ENCODE measurements at places on chromosomes 7 and 10.
A peak's percentile ranks its signal among the peaks of the same experiment; 100 is the strongest.

GRCh38 chr10:61792921-61793320 lies 108.6 kb upstream of the ARID5B start:
- DNase-seq = no peak

- no peak for DNase-seq
Observed at GRCh38 chr10:37700886-37701780, 156.3 kb downstream of the ZNF248 start.

- DNase-seq = no peak
Observed at GRCh38 chr7:69873512-69873911, 275.2 kb downstream of the AUTS2 start.

DNA sequence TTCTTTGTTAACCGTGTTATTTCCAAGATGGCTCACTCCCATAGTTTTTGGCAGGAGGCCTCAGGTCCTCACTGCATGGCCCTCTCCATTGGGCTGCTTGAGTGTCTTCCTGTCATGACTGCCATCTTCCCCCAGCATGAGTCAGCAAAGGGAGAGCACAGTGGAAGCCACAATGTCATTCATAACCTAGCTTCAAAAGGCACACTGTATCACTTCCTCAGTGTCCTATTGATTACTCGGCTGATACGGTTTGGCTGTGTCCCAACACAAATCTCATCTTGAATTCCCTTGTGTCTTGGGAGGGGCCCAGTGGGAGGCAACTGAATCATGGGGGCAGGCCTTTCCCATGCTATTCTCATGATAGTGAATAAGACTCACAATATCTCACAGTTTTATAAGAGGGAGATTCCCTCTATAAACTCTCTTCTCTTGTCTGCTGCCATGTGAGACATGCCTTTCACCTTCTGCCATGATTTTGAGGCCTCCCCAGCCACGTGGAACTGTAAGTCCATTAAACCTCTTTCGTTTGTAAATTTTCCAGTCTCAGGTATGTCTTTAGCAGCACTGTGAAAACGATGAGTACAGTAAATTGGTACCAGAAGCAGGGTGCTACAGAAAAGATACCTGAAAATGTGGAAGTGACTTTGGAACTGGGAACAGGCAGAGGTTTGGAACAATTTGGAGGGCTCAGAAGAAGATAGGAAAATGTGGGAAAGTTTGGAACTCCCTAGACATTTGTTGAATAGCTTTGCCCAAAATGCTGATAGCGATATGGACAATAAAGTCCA lies 106.5 kb downstream of the PRLHR start:
- no peak for DNase-seq

DNA sequence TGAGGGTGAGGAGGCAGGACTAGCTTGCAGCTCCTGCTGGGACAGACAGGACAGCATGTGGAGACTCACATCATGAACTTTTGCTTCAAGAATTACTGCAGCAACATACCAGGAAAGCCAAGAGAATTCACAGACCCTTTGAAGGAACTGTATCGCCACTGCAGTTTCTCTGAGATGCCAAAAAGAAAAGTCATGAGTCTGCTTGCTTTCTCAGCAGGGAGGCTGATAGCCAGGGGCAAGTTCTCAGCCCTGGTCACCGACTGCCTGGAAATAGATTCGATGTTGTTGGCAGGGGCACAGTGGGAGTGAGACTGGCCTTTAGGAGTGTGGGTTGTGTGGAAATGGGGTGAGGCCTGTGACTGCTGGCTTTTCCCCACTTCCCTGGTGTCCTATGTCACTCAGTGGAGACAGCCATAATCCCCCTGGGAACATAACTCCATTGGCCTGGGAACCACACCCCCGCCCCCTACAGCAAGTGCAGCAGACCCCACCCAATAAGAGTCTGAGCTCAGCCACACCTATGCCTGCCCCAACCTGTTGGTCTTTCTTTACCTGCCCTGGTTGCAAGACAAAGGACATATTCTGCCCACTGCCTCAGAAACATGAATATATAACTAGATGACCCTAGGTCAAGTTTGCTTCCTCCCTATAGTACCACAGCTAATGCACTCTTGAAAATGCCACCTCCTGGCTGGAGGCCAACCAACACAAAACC lies 1.6 kb upstream of the SAMD9 start:
- DNase-seq = no peak

DNA sequence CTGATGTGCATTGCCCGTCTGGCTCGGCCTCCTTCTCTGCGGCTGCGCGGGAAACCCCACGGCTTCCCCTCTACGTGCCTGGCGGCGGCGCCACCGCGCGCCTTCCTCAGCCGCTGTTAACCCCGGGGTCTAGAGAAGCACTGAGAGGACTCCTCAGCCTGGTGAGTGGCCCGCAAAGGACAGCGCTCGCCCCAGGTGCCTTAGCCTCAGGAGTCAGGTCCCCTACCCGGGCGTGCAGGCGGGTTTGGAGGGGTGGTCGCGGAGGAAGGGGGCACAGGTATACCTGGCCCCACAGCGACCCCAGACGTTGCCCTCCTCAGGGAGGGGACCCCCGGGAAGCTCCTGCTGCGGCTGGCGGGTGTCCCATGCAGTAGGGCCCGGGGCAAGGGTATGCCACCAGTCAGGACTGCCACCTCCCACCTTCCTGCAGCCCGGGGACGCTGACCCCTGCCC lies 51.0 kb downstream of the ARL5B start:
- DNase-seq = no peak

DNA sequence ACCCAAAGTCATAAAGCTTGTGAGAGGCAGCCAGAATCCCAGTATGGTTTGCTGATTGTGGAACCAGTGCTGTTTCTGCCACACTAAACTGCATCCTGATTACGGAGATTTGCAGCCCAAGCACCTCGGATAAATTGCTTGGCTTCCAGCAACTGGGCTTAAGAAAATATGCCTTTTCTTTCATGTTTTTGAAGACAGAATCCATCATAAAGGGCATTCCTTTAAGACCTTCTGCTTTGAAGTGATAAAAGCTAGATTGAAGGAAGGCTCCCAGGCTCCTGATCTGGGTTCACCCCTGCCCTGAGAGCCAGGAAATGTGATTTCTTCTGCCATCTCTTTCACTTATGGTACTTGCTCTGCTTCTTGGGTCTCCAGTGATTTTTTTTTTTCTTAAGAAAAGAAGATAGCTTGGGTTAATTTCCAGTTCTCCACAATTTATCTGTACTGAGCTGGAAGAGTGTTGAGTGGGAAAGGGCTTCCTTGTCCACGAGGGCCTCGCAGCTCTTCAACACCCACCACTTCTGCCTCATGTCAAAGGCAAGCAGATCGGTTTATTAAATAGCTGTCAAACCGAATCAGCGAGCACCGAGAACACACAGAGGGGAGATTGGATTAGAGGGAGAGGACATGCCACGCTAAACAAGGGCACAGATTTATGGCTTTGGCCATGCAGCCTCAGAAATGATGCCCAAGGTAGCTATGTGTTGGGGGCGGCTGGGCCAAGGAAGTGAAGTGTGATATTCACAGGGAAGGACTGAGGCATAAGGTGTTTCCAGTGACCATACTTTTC lies 94.9 kb upstream of the TBX20 start:
- DNase-seq = no peak

- DNase-seq = no peak
Observed at GRCh38 chr10:93199191-93199751, 125.6 kb downstream of the CYP26A1 start.

GRCh38 chr7:12747687-12748306 lies 60.4 kb downstream of the ARL4A start:
- DNase-seq = no peak

DNA sequence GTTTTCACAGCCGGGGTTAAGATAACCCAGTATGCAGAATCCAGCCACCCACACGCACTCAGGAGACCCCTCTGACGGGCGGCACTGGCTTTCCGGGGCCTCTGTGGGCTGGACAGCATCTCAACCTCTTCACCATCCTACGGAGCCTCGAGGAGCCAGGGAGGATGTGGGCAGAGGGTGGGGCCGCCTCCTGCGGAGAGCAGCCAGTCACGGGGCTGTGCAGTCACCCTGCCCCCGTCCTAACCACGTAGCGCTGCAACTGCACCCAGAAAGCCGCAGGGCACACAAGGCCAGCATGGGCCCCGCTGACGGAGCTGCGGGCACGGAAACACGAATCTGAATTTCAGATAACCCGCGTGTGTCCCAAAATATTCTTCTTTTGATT lies 270.3 kb downstream of the ELFN1 start:
- peak; percentile 95 for DNase-seq

DNA sequence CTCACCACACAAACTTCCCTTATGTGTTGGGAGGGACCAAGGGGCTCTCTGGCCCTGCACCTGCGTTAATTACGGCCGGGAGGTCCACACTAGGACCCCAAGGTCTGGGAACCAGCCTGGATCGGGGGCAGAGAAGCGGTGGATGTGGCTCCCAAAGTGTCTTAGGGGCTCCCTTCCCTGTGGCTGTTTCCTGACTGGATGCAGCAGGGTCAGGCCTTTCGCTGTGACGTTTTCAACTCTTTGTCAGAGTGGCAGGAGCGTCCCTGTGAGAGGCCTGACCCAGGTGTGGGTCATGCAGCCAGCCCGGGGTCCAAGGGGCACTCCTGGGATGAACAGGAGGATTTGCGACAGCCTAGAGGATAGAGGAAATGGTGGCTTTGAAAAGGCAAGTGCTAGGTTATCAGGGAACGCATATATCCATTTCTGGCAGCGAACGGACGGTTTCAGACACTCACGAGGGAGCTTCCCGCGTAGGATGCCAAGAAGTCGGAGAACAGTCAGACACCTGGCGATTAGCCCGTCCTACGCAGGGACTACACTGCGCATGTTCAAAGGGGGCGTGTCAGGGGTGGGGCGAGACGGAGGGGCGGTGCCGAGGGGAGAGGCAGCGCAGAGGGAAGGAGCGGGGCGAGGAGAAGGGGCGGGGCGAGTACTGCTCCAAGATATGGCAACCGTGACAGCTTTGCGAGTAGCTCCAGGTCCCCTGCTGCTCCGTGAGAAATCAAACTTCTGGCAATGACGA lies 46.2 kb upstream of the ZNF716 start:
- no peak for DNase-seq

GRCh38 chr7:8433477-8434289 lies at the start of gene NXPH1:
TSS of gene NXPH1 (plus strand) at chr7:8433609.
- no peak for DNase-seq
